ENCODE measurements at places on chromosomes 1 and 21.
A peak's percentile ranks its signal among the peaks of the same experiment; 100 is the strongest.

GRCh38 chr1:9100471-9101043, 28.3 kb downstream of the GPR157 start:
- no peak for DNase-seq

- no peak for DNase-seq
These were observed 560.8 kb downstream of the NEGR1 start for GRCh38 chr1:71721532-71721931.

- DNase-seq, result no peak
These were observed 43.6 kb downstream of the KCNK1 start for GRCh38 chr1:233657466-233657865.

- no peak for DNase-seq
These were observed 11.4 kb downstream of the AMPD2 start for GRCh38 chr1:109630898-109631512.

- no peak for DNase-seq
These were observed 116.5 kb upstream of the C1orf174 start for GRCh38 chr1:4016351-4017130.

DNA sequence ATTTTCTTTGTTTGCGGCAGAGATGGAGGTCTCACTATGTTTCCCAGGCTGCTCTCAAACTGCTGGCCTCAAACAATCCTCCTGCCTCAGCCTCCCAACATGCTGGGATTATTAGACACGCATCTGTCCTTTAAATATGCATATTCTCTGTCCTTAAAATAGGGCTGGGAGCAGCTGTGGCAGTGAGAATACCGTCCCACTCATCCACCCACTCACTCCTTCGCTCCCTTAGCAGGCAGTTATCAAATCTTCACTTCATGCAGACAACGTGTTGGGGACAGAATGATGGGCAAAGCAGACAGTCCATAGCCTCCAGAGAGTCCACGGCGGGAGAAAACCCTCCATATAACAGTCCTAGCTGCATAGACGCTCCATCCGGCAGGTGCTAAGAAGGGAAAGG, 179.4 kb downstream of the ZBTB18 start:
- DNase-seq, result no peak

DNA sequence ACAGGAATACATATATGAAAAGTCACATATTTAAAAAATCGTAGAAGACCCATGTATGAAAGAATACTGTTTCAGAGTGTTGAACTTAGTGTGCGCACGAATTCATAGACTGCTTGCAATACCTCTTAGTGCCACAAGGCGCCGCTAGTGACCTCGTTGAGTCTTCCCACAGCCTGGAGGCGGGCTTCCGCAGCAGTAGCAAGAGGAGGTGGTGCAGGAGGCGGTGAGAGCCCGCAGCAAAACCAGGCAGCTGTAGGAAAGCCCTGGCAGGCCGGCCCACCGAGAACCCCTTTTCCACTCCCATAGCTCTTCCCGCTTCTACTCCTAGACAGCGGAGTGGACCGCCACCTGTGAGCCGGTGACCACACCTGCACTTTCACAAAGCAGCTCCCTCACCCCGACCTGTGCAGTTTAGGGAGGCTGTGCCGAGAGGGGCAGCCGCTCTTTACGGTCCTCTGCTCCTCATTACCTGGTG, 23.5 kb downstream of the MTARC1 start:
- DNase-seq, result peak; percentile 88

GRCh38 chr1:205990226-205990625, 13.0 kb downstream of the RAB7B start:
- no peak for DNase-seq

DNA sequence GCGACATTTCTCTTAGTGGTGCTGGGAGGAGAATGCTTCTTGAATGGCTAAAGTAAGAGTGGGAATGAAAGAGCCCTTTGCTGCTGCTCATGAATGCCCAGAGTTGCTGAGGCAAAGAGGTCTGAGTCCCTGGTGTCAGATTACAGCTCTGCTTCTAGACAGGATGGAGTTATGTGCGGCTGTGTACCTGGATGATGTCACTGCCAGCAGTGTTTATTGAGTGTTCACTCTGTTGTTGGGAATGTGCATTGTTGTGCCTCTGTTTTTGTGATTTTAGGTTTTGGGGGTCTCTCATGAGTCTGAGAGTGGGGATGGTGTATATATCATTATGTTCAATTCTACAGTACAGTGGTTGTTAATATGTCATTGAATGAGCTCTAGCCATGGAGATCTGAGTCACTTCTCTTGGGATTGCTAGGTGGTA, 2.7 kb downstream of the CDC14A start:
- DNase-seq, result no peak

GRCh38 chr1:244218220-244218619, 167.1 kb downstream of the ZBTB18 start:
- no peak for DNase-seq
